ENCODE measurements at places on chromosomes 11 and 22. TPM values are rescaled to one million over a fixed set of nuclear protein-coding genes. Genes with fewer than 3 reads are reported as not detected.
A peak's percentile ranks its signal among the peaks of the same experiment; 100 is the strongest.

DNA sequence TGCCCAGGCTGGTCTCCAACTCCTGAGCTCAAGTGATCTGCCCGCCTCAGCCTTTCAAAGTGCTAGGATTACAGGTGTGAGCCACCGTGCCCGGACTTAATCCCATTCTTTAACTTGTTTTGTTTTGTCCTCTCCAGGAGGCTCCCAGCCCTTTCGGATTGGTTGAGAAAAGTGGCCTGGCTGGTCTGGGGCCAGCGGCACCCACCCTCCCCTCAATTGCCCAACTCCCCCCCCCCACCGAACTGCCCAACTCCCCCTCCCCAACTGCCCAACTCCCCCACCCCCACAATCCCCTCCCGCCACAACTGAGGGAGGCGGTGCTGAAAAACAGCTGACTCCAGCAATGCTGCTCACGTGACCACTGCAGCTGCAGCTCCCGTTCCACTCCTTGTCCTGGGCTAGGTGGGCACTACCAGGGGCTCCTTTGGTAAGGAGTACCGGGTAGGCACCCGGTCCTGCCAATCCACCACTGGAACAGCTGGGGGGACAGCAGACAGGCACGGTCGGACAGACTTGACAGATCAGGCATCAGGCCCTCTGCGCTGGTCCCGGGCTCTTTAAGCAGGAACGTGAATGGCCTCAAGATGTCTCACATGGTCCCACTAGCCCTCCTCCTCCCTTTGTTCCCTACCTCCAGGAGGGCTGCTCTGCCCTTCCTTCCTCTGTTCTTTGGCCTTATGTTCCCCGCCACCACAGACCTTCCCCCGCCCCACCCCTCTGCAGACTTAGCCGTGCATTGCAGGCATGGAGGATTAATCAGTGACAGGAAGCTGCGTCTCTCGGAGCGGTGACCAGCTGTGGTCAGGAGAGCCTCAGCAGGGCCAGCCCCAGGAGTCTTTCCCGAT is at the start of gene TCN2:
TCN2 (plus strand) TSS at position 720 of the 845 bp plus-strand sequence. CDS start 158 bp downstream, outside the sequence.
- H3K4me1 ChIP-seq, result peaks cover 43% of the 10 kb centered on the region
- H3K36me3 ChIP-seq, result peaks cover 2% of the 10 kb centered on the region
- peak within 1 kb of the TSS; percentile 92 for H3K27ac ChIP-seq
- no peak for DNase-seq
- no peaks in the 10 kb centered on the region for H3K27me3 ChIP-seq

GRCh38 chr11:123544631-123545375 is 109.6 kb downstream of the SCN3B start:
- no peaks in the 10 kb centered on the region for H3K36me3 ChIP-seq
- no peak for DNase-seq
- no peak overlapping the region for H3K4me3 ChIP-seq
- no peaks in the 10 kb centered on the region for H3K27me3 ChIP-seq
- H3K4me1 ChIP-seq, result no peaks in the 10 kb centered on the region

GRCh38 chr11:119167933-119168332 is 592 bp upstream of the NLRX1 start:
- no peak for DNase-seq
- no peaks in the 10 kb centered on the region for H3K27me3 ChIP-seq
- peak overlapping the region; percentile 51 for H3K27ac ChIP-seq
- H3K4me1 ChIP-seq, result peaks cover 19% of the 10 kb centered on the region

DNA sequence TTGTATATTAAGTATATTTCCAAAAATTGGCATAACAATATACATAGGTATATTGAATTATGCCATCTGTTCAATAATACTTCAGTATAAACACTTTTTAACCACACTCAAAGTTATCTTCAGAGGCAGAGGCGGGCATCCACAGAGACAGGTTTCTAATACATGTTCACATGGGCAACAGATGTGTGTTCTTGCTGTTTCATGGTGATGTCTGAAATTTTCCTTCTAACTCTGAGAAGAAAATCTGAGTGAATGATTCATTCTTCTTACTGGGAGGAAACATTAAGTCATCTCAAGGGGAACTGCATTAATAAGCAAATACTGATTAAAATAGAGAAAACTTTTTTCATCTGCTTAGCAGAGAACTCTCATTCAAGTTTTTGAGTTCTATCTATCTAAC is 1074.5 kb downstream of the LRRC4C start:
- H3K4me1 ChIP-seq, result no peaks in the 10 kb centered on the region
- peaks cover 16% of the 10 kb centered on the region for H3K27me3 ChIP-seq
- H3K4me3 ChIP-seq, result no peak overlapping the region
- DNase-seq, result no peak
- no peak overlapping the region for H3K27ac ChIP-seq

DNA sequence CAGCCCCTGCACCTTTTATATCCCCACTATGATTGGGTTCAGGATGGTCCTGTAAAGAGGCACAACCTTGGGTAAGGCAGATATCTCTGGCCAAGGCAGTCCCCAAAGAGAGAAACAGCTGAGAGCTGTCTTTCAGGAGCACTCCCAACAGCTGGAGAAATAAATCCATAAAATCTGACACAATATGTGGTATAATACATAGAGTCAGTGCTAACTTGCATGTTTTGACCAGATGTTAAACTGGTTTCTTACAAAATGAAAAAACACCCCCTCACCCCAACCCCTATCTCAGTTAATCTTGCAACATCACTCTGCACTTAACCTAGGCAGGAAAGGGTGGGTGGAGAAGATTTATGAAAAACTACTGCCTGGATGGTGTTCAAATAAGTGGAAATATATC is 44.0 kb upstream of the C11orf87 start:
- H3K4me3 ChIP-seq, result no peak overlapping the region
- H3K36me3 ChIP-seq, result no peaks in the 10 kb centered on the region
- no peak for DNase-seq
- peaks cover 32% of the 10 kb centered on the region for H3K27me3 ChIP-seq
- no peaks in the 10 kb centered on the region for H3K4me1 ChIP-seq

DNA sequence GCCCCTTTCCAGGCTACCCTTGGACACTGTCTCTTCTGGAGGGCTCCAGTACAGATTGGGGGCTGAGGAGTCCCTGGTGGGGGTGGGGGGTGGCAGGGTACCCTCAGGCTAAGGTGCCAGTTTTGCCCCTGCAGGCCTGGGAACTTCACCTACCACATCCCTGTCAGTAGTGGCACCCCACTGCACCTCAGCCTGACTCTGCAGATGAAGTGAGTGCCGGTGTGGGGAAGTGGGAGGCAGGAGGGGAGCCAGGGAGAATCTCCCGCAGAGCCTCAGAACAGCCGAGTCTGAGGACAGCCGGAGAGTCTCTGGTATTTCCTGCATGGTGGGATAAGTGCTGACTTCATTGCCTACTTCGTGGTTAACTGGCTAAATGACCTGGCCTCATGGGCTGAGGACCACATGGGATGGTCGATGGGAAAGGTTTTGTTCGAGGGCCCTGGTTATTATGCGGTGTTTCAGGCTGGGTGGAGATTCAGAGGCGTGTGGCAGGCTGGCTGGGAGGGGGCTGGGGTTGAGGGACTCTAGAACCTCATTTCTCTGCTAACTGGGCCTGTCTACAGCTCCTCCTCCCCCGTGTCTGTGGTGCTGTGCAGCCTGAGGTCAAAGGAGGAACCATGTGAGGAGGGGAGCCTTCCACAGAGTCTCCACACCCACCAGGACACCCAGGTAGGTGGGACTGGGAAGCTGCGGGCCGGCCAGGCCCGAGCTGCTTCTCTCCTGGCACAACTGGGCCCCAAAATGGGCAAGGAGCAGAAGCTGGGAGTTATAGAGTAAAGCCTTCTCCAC is 8.5 kb downstream of the TMEM258 start:
- H3K27ac ChIP-seq, result peak overlapping the region; percentile 72
- no peak overlapping the region for H3K4me3 ChIP-seq
- peaks cover 8% of the 10 kb centered on the region for H3K36me3 ChIP-seq
- DNase-seq, result no peak

DNA sequence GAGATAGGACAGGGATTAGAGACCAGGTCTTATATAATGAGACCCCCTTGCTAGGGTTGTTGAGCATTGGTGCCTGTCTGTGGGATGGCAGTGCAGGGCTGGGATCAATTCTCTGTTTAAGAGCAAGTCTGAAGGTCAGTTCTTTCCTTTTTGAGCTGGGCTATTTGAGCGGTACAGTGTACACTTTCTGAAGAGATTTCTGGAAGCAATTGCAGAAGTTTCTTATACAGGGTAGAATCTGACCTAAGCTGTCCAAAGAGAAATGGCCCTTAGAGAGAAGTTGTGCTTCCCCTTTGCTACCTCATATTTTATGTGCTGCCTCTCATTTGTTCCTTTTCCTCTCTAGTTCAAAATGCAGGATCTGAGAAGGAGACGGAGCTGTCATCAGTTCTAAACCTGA is 35.8 kb downstream of the CSTPP1 start:
- H3K27me3 ChIP-seq, result no peaks in the 10 kb centered on the region
- H3K36me3 ChIP-seq, result no peaks in the 10 kb centered on the region
- no peak overlapping the region for H3K27ac ChIP-seq
- H3K4me3 ChIP-seq, result no peak overlapping the region
- no peak for DNase-seq

DNA sequence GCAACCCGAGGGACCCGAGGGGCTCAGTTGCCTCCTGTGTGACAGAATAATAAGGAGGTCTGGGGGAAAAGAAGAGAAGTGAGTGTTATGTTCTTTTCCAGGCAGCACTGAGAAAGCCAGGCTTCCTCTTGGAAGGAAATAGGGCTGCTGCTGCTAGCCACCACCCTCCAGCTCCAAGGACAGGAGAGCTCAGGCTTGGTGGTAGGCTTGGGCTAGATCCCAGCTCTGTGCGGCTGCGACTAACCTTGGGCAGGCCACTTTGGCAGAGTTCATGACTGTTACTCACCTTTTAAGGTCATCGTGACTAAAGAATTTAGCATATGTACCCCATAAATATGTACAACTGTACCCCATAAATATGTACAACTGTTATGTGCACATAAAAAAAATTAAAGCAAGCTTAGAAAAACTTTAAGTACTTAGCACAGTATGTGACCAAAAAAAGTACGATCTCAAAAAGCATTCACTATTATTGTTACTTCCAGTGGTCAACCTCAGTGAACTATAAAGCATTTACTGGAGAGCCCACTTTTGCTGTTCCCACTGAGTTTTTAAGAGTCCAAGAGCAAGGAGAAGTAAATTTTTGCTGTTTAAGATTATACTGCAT is 124.7 kb upstream of the POU2AF2 start:
- no peak overlapping the region for H3K4me3 ChIP-seq
- no peak overlapping the region for H3K27ac ChIP-seq
- no peaks in the 10 kb centered on the region for H3K4me1 ChIP-seq
- no peak for DNase-seq

DNA sequence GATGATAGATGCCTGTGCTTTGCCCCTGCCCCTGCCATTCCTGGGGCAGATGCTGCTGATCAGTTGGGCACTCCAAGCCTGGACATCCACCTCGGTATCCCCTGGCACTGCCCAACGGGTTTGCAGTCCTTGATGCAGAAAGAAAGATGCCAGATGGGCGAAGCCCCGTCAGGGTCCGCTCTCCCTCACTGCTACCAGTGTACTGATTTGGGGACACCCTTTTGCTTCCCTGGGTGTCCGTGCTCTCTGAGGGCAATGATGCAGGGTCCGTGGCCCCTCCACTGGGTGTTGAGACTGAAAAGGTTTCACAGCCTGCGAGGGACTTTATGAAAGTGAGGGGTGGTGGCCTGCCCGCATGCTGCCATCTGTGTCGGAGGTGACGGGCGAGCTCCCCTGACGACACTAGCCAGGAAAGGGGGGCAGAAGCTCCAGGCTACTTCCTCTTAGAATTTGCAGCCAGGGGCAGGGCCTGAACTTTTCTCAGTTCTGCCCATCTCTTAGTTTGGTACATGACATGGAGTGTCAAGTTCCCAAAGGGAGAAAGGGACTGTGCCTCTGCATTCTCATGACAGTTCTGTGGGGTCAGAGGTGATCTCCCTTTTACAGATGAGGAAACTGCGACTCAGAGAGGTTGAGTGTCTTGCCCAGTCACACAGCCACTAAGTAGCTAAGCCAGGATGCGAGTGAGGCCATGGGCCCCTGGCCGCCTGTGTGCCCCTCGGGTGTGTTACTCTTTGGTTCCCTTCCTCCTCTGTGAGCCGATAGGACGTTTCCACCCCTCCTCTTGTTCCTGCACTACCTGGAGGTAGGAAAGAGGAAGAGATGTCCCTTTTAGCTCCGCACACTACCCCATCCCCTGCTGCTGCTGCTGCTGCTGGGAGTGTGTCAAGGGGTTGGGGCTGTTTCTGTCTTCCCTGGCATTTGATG is 96.6 kb downstream of the BCR start:
- no peak overlapping the region for H3K4me3 ChIP-seq
- peaks cover 12% of the 10 kb centered on the region for H3K4me1 ChIP-seq
- H3K27me3 ChIP-seq, result no peaks in the 10 kb centered on the region
- no peak overlapping the region for H3K27ac ChIP-seq

- DNase-seq, result no peak
- no peaks in the 10 kb centered on the region for H3K36me3 ChIP-seq
- peaks cover 43% of the 10 kb centered on the region for H3K27me3 ChIP-seq
- H3K27ac ChIP-seq, result no peak overlapping the region
- no peak overlapping the region for H3K4me3 ChIP-seq
- peaks cover 8% of the 10 kb centered on the region for H3K4me1 ChIP-seq
Measured at GRCh38 chr22:45014654-45015053, 4.8 kb upstream of the PHF21B start.

DNA sequence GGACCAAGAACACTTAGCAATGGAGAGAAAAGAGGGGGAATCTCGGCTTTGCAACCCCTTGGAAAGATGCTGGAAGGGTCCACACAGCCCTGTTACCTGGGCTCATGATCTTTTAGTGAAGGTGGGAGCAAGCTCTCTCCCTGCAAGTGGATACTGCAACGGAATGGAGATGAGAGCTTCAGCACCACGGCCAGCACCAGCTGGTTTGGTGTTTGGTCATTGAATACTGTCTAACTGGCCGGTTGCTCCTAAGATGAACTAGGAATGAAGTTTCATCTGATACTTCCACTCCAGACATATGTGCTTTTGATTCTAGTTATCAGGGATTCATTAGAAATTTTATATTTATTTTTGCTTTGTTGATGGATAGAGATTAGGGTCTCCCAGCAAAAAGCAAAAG is 16.3 kb downstream of the HTR3A start:
- H3K27ac ChIP-seq, result no peak overlapping the region
- no peaks in the 10 kb centered on the region for H3K4me1 ChIP-seq
- no peaks in the 10 kb centered on the region for H3K36me3 ChIP-seq
- no peak overlapping the region for H3K4me3 ChIP-seq

- H3K36me3 ChIP-seq, result no peaks in the 10 kb centered on the region
- no peak overlapping the region for H3K27ac ChIP-seq
- peaks cover 4% of the 10 kb centered on the region for H3K27me3 ChIP-seq
- DNase-seq, result no peak
- no peaks in the 10 kb centered on the region for H3K4me1 ChIP-seq
Measured at GRCh38 chr11:118705111-118705741, 25.8 kb upstream of the TREH start.

- H3K4me3 ChIP-seq, result peak overlapping the region; percentile 65
- H3K36me3 ChIP-seq, result no peaks in the 10 kb centered on the region
- peaks cover 39% of the 10 kb centered on the region for H3K4me1 ChIP-seq
- peak overlapping the region; percentile 77 for H3K27ac ChIP-seq
- H3K27me3 ChIP-seq, result no peaks in the 10 kb centered on the region
- peak; percentile 48 for DNase-seq
Measured at GRCh38 chr11:2701230-2701629, 1.4 kb upstream of the KCNQ1OT1 start.

GRCh38 chr11:77069336-77069968 is 2.7 kb downstream of the CAPN5 start:
- no peak overlapping the region for H3K4me3 ChIP-seq
- H3K27me3 ChIP-seq, result no peaks in the 10 kb centered on the region
- H3K4me1 ChIP-seq, result peaks cover 36% of the 10 kb centered on the region
- no peak for DNase-seq
- no peaks in the 10 kb centered on the region for H3K36me3 ChIP-seq

Gene MMP27
- total RNA-seq, result not detected

Gene ABCC8
- total RNA-seq, result not detected

Gene NXPE2
- total RNA-seq, result not detected

Gene OR2D2
- total RNA-seq, result not detected

Gene OLFML1
- total RNA-seq, result 12.3 TPM

Gene KMT5B
- total RNA-seq, result 41.2 TPM

Gene SERPING1
- 4.6 TPM for total RNA-seq

Gene MYBPC3
- not detected for total RNA-seq

All from chondrocyte (in vitro differentiated cells).